Renal pelvis (tissue), 12 donors: ENCODE measurements at places on chromosomes 3 and 15. TPM values are rescaled to one million over a fixed set of nuclear protein-coding genes. Genes with fewer than 3 reads are reported as not detected.

DNA sequence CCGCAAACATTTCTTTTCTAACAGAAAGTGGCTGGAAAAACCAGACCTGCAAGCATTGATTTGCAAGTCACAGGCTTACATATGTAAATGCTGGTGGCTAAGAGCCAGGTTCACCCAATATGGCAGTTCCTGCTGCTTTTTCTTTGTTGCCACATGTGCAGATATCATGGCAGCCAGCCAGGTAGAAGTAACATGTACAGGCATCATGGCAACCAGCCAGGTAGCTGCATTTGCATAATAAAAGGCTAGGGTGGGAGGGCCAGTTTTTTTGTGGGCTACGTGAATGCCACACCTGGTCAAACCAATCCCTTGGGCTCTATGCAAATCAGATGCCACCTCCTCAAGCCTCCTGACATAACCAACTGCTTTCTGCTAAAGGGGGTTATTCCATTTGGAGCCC is 2.8 kb upstream of the SMCO1 start:
- DNase-seq: no peak

GRCh38 chr3:133576169-133576568 is 2.7 kb downstream of the CDV3 start:
- DNase-seq: no peak

DNA sequence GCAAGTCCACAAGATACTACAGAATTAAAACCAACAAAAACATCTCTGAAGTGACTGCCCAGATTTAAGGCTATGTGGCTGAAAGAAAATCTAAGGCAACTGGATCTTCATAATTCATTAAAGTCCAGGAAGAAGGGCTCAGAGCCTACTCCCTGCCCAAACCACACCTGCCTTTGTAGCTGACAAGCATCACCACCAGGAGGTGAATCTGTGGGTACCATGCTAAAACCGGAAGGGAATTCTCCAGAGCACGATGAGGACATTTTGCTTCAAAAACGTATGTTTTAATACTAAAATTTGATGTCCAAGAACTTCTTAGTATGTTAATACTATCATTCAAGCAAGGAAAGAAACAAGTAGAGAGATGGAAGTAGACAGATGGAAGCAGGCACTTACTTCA is 495.9 kb upstream of the NECTIN3 start:
- no peak for DNase-seq

DNA sequence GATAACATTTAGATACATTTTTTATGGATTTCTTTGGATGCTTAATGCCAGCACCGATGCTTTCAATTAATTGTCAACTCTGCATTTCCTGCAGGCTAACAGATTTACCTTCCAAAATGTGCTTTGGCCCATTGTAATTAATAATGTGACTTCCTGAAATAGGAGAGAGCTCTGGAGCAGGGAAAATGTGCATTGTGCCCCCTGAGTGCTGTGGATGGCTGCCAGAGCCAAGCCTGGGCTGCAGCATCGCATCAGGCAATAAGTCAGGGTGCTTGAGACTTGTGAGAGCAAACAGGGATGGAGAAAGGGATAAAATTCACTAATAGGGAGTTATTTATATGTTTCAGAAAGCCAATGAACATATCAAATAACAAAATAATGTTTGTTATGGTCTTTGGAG is 133.8 kb downstream of the MOBP start:
- DNase-seq: no peak

DNA sequence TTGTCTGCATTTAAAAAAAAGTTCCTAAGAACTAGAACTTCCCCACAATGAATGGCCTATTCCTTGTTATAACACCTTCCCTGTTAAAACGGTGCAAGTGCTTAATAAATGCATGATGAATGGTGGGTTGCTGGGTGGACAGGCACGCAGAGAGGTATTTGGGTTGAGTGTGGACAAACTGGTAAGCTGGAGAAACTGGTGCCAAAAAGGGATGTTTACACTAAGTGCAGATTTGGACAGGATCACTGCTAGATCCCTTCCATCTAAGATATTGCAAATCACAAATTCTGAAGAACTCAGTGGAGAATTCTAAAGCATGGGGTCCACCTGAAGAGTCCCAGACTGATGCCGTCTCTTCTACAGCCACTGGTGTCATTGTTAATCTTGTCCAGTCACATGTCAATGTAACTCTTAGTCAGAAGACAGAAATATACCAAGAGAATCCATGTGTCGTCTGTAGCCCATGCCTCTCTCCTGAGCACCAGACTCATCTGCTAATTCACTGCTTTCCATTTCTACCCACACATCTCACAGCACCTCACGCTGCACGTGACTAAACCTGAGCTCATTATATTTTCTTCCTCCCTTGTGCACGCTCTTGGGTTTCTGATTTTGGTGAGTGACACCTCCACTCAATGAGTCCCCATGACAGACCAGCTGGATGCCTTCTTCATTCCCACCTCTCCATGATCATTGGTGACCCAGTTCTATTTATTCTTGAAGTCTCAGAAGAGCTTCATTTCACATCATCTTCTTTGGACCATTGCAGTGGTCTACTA is 328.9 kb downstream of the THSD4 start:
- DNase-seq: no peak

DNA sequence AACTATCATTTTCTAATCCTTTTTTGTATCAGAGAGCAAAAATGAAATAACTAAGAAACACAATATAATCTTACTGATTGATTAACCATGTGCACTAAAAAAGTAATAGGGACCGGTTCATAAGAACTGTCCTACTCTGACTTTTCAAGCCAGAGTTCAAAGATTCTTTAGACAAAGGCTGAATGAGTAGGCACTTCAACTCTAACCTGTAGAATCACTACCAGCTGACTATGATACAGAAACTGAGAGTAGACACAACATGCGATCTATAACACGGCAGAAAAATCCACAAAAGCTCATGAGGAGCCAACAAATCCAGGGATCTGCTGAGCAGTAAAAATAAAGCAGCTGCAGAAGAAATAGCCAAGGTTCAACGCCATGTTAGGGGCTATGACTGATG is 8.9 kb downstream of the COPB2 start:
- DNase-seq: no peak

- no peak for DNase-seq
Measured at GRCh38 chr3:33775363-33775762, 23.1 kb upstream of the PDCD6IP start.

GRCh38 chr3:15007681-15008141 is 57.4 kb downstream of the MRPS25 start:
- no peak for DNase-seq

DNA sequence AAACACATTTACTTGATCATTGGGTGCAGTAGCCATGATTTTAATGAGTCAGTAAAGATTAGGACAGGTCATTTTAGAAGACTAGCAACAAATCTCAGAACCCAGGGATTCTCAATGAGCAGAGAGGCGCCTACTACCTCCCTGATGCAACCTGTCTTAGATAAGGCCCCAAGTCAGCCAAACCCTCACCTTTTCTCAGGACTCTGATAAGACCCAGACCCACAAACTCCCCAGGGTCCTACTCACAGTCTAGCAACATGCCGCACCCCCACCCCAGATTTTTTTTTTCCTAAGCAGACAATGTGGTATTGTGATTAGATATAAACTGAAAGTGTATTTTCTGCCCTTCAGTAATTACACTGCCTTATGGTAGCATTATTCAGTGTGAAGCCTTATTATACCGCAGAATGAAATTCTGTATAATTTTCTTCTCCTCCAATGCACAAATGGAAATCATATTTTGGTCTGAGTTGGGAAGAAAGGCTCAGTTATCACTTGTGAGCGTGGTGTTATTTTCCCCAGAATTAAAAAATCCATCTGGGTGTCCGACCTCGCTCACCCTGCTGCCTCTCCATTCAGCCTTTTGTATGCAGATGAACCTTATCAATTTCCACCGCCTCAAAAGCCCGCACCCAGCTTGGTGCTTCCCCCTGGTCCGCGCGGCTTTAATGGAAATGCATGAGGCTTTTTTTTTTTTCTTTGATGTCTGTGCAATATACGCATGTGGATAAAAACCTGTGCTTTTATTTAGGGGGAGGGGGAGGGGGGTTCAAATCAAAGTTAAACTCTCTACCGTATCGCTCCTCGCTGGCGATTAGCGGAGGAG is 122.0 kb upstream of the SOX14 start:
- no peak for DNase-seq

DNA sequence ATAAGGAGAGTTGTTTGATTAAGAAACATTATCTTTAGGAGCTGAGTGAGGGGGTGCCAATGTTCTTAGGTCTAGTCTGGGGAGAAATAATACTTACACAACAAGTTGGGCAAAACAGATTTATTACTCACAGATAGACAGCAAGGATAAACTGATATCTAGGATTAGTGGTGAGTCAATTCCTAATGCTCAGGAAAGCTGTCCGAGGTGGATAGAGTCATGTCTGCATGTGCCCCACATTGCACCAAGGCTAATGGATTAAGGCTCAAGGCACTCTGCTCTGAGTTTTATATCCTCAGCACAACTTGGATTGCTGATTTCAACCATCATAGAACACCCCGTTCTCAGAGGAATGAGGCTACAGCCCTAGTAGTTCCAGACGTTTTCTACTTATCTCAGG is 1042.3 kb downstream of the OTOL1 start:
- DNase-seq: no peak

- DNase-seq: no peak
Measured at GRCh38 chr3:149199474-149199873, 22.2 kb downstream of the CP start.

DUOXA2 gene
- not detected for polyA plus RNA-seq

TGM5 gene
- not detected for polyA plus RNA-seq

ISLR gene
- polyA plus RNA-seq: 69.0 TPM

ZNF860 gene
- 2.1 TPM for polyA plus RNA-seq

COL7A1 gene
- 24.8 TPM for polyA plus RNA-seq
